ENCODE measurements at places on chromosomes 11 and 22.

DNA sequence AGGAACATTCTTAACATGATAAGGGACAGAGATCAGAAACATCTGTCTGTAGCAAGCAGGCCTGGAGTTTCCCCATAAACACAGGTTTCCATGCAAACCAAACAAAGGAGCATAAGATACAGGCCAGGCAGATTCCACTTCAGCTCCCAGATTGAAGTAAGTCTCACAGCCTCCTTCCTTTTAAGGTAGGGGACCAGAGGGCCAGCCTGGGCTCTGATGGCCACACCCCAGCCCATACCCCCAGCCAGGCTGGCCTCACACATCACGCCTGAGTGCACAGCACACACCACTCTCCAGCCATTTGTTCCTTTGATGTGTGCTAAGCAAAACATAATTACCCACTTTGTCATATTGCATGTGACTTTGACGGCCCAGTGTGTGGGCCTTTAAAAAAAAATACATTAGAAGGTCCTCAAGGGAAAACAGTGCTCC lies 518.7 kb downstream of the NTM start:
- DNase-seq: no peak

DNA sequence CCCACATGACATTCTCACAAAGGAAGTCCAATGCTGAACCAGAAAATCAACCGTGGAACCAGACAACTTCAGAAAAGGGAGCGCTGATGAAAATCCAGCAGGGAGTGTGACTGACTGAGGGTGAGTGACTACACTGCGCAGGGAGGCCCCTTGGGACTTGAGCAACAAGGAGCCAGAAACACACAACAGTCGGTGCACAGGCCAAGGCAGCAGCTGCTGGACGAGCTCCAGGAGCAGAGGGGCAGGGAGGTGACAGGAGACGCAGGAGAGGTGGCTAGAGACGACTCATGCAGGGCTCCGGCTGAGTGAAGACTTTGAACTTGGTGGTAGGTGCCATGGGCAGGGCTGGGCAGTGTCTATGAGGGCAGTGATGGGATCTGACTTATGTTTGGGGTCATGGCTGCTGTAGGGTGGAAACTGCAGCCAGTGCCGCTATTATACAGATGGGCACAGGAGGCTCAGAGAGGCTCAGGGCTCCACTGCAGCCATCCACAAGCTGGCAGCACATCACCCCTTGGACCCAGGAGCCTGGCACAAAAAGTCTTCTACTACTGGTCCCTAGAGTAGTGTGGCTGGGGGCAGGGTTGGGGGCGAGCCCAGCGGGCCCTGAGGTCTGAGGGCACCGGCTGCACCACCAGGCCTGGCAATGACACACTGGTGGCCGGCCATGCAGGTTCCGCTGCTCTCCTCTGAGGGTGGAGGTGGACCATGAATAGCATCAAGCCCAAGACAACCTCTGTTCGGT lies 10.3 kb upstream of the FADD start:
- DNase-seq: no peak

DNA sequence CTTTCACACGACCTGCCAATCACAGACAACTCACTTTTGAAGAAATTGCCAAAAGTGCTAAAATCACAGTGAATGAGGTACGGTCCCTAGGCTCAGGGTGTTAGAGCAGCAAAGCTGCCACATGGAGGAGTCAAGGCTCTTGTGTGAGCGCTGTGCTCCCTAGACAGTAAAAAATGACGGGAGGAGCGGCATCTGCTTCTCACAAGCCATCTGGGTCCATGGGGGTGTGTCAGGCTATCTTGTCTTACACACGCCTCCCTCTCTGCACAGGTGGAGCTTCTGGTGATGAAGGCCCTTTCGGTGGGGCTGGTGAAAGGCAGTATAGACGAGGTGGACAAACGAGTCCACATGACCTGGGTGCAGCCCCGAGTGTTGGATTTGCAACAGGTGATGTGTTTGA lies 14.8 kb downstream of the PSMD13 start:
- no peak for DNase-seq

DNA sequence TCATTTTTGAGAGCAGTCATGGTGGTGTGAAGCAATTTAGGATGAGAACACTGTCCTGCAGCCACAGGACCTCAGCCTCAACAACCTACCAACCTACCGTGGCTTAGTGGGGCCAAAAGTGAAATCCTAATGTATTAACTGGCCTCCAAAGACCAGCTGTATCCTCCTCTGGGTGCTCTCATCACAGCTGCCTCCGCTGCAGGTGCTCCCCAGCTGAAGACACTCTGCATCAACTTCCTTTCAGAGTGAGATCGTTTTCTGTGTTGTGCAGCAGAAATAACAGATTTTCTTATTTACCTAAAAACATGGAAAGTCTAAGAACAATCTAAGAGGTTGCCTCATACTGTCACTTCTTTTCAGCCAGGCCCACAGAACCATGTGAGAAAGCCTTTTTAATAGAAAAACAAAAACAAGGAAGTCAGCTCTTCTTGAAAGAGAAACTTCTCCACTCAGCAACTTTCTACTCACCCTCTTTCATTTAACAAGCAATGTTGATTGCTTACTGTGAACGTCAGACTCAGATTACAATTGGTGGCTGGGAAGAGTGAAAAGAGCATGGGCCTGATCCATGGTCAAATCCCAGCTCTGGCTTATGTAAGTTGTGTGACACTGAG lies 136.1 kb downstream of the TENM4 start:
- no peak for DNase-seq

GRCh38 chr22:37077802-37078448 lies 26.4 kb downstream of the KCTD17 start:
- DNase-seq: peak; percentile 84

GRCh38 chr11:95904009-95904650 lies 19.8 kb downstream of the MTMR2 start:
- no peak for DNase-seq

DNA sequence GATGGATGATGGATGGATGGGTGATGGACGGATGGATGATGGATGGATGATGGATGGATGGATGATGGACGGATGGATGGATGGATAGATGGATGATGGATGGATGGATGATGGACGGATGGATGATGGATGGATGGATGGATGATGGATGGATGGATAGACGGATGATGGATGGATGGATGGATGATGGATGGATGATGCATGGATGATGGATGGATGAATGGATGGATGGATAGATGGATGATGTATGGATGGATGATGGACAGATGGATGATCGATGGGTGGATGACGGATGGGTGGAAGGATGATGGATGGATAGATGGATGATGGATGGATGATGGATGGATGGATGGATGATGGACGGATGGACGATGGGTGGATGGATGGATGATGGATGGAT lies 21.1 kb downstream of the KCTD17 start:
- DNase-seq: no peak

Data from GM18507 (cell line).